ENCODE measurements at places on chromosomes 7 and 10.

DNA sequence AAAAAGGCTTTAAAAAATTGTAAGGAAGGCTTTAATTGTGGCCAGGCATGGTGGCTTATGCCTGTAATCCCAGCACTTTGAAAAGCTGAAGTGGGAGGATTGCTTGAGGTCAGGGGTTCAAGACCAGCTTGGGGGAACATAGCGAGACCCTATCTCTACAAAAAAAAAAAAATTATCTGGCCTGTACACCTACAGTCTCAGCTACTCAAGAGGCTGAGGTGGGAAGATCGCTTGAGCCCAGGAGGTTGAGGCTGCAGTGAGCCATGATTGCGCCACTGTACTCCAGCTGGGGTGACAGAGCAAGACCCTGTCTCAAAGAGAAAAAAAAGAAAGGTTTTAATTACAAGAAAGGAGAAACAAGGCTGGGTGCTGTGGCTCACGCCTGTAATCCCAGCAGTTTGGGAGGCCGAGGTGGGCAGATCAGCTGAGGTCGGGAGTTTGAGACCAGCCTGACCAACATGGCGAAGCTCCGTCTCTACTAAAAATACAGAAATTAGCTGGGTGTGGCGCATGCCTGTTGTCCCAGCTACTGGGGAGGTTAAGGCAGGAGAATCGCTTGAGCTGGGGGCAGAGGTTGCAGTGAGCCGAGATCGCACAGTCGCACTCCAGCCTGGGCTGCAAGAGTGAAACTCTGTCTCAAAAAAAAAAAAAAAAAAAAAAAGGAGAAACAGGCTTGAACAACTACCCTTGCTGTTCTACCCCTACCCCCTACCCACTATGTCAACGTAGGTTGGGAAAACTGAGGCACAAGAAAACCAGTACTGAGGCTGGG, 83.7 kb downstream of the CARD11 start:
- DNase-seq: no peak

DNA sequence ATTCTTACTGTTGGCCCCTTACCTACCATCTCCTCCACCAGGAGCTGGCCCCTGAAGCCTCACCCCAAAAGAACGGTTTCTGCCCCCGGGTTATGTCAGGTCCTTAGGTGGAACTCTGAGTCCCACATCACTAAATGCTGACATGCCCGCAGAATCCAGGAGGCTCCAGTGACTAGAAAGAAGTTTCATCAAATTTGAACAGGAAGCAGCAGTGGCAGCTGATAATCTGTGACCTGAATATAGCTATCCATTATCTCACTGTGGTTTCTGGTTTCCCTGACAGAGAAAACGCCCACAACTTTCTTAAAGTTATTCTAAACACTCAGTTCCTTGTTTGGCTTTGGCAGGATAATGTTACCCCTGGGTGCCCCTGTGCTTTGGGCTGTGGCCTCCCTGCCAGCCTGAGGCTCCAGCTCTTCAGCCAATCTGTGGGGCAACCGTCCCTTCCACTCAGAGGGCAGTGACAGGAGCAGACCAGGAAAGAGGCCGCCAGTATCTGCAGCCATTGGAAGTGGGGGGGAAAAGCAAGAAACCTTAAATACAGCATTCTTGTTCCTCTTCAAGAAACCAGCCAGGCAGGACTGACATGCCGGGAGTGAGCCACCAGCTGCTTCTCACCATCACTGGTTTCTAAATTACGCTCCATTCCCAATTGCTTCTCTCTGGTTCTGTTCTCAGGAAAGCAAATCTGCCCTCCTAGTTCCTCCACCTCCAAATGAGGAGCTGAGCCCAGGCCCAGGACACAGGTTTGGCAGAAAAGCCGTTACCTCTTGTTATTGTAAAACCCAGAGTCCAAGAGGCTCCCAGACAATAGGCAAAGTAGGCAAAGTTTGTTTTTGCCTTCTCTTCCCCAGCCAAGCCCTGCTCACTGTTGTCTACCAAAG, 41.2 kb upstream of the VCL start:
- peak; percentile 69 for DNase-seq

GRCh38 chr10:114816308-114816707, 5.3 kb upstream of the FHIP2A start:
- no peak for DNase-seq

GRCh38 chr7:80740778-80741545, 102.5 kb downstream of the CD36 start:
- no peak for DNase-seq

DNA sequence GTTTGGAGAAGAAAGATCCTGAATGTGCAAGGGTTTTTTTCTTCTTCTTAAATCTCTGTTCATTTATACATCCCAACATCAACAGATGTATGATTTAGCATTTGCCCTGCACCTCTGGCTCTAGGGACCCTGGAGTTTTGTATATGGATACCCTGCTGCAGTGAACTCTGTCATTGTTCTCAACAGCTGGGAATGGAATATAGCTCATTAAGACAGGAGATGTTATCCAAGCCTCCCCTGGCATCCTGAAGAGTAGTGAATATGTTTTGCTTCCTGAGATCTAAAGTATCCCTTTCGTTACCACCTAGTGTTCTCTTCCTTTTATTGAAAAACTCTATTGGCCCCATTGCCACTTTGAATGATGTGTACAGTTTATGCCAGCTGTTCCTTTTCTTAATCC, 275.9 kb downstream of the EXOC4 start:
- DNase-seq: no peak

DNA sequence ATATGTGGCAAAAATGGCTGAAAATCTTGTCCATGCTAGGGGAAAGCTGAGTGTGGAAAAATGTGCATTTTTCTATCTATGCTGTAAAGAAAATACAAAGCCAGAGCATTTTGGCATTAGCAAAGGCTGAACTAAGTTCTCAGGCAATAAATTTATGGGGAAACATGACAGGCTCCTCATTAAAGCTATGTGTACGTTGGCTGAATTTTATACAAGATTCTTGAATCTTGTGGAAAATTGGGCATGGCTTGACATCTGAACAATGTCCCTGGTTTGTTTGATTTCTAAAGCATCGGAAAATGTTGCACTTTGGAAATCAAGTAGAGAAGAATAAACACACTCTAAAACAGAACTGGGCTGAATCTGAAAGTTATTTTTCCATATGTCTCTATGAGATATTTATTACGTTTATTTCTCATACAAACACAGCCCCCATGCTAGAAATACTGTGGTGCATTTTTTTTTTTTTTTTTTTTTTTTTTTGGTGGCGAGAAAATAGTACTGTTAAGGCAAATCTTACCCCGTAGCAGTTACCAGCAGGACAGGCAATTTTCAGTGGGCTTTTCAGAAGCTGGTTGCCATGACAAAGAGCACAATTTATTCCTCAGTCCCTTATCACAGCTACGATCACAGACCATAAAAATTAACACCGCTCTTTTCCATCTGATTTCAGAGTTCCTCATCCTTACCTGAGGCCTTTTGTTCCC, 16.9 kb downstream of the CPA1 start:
- DNase-seq: no peak

DNA sequence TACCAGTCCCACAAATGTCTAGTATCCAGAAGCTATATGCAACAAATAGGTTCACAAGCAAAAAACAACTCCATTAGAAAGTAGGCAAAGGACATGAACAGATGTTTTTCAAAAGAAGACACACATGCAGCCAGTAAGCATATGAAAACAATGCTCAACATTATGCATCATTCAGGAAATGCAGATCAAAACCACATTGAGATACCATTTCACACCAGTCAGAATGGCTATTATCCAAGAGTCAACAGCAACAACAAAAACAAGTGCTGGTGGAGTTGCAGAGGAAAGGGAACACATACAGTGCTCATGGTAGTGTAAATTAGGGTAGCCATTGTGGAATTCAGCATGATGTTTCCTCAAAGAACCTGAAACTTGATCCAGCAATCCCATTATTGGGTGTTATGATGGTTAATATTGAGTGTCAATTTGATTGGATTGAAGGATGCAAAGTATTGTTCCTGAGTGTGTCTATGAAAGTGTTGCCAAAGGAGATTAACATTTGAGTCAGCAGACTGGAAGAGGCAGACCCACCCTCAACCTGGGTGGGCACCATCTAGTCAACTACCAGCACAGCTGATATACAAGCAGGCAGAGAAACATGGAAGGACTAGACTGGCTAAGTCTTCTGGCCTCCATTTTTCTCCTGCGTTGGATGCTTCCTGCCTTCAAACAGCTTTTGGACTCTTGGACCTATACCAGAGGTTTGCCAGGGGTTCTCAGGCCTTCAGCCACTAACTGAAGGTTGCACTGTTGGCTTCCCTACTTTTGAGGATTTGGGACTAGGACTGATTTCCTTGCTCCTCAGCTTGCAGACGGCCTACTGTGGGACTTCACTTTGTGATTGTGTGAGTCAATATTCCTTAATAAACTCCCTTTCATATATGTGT, 218.4 kb upstream of the SEMA3D start:
- no peak for DNase-seq

DNA sequence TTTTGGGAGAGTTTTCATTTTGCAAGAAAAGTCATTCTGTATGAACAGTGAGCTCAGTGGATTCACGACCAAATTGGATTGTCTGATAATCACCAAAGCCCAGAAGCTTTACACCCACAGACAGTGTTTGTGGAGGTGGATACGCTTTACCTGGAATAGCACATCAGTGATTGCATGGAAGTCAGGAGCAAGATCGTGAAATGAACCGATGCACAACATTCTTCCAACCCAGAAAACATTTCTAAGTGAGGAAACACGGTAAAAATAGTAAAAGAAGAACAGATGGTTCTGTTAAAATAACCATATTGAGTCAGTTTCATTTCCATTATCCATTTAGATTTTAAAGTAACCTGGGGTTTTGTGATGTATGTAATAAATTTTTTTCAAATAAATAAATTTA, 478.2 kb upstream of the PFKP start:
- no peak for DNase-seq

- no peak for DNase-seq
Measured at GRCh38 chr7:142030848-142031247, 35.2 kb downstream of the MGAM start.

DNA sequence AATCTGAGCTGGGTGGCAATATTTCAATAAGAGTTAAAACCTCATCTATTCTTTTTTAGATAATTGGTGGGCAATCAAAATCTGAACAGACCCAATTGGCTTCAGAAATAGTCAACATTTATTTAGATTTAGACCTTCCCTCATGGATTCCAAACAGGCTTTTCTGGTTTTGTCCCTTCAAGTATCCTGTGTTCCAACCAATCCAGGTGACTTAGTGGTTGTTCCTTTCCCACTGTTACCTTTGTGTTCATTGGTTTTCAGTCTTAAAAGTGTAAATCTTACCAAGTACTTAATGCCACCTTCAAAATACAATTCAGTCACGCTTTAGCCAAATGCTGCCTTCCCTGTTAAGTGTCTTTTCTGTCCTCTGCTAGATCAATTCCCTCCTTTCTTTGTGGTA, 85.9 kb downstream of the AHR start:
- DNase-seq: no peak

GRCh38 chr7:96640054-96640453, 69.6 kb downstream of the SEM1 start:
- no peak for DNase-seq

Data from right cardiac atrium (tissue), 5 donors.